ENCODE measurements at places on chromosomes 3 and 15.

GRCh38 chr3:184691397-184692231 lies 20.2 kb downstream of the MAGEF1 start:
- DNase-seq: peak; percentile 43

GRCh38 chr3:121995161-121996137 lies 26.6 kb downstream of the ILDR1 start:
- peak; percentile 58 for DNase-seq

- no peak for DNase-seq
These were observed 164.6 kb upstream of the ICE2 start for GRCh38 chr15:60643555-60643954.

DNA sequence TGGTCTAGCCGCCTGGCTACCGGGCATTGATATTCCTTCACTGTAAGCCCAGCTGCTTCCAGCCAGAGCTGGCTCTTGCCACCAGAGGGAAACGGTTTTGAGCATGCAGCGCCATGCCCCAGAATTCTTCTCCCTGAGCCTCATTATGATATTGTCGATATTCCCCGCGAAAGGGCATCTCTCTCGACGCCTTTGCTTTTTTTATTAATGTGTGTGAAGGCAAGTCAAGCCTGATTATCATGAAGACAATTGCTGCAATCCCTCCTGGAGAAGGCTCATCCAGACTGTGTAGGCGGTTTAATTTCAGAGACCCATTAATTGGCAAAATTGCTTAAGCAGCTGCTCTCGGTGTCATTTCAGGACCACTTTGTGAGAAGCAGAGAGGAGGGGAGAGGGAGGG lies 321.2 kb upstream of the TLE3 start:
- DNase-seq: no peak

- no peak for DNase-seq
These were observed 1161.4 kb downstream of the IGSF11 start for GRCh38 chr3:117873249-117873600.

DNA sequence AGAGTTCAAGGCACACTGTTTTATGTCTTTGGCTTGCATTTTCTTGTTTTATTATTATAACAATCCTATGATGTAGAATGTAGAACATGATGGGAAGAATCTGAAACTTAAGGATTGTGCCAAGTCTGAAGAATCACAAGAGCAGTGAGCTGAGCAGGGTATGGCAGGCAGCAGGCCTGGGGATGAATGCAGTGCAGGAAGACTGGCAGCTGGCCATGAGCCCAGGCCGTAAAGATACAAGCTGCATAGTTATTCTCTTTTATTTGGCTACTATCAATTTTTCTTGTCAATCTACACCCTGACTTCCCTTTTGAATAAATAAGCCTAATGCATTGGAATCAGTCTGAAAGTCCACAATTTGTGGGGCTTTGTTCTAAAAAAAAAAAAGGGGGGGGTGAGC lies 89.6 kb upstream of the ARPP21 start:
- DNase-seq: no peak

GRCh38 chr3:188041895-188042294 lies 112.1 kb upstream of the LPP start:
- DNase-seq: no peak

GRCh38 chr3:115803661-115804060 lies 180.4 kb downstream of the GAP43 start:
- DNase-seq: no peak

DNA sequence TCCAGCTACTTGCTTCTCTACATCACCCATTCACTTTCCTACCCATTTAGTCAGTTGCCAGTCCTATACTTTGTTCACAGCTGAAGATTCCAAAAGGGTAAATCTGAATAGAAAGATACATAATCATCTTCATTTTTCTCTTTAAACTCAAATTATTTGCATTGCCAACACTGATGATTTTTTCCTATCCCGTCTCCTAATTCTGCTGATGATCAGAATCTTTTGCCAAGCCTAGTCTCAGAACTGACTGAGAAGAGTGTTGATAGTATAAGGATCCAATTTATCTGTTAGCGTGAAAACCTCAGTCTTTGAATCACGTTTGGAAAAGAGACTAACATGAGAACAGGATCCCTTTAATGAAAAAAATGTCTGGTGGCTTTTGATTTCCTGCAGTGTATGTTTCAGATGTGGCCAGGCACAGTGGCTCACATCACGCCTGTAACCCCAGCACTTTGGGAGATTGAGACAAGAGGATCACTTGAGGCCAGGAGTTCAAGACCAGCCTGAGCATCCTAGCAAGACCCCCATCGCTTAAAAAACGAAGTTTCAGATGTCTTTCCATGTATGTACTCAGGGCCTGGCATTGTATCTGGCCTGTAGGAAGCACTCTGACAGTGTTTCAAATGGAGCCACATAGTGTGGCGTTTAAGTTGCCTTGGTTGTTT lies 169.4 kb downstream of the KLHL25 start:
- no peak for DNase-seq

- peak; percentile 16 for DNase-seq
These were observed 4.7 kb upstream of the TBC1D2B start for GRCh38 chr15:78082106-78082742.

DNA sequence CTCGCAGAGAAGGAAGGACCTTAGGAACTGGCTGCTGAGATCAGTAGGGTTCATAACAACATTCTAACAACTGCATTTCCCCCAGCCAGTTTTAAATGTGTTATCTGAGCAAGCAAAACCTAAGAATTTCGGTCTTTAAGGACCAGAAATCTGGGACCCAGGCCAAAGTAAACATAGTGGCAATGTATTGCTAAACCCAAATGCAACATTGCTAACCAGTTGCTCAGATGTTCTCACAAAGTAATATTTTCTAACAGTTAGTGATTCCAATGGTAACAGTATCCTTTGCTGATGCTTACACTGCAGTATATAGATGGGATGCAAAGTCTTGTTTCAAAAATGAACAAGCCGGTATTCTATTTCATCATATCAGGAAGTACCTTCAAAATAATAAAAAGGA lies 254.3 kb downstream of the RYR3 start:
- no peak for DNase-seq

- DNase-seq: no peak
These were observed 3.6 kb downstream of the RFT1 start for GRCh38 chr3:53126601-53127000.

- DNase-seq: no peak
These were observed 344.7 kb upstream of the TPRG1 start for GRCh38 chr3:188827103-188827502.

GRCh38 chr15:73745073-73745472 lies 8.1 kb downstream of the INSYN1 start:
- DNase-seq: no peak

DNA sequence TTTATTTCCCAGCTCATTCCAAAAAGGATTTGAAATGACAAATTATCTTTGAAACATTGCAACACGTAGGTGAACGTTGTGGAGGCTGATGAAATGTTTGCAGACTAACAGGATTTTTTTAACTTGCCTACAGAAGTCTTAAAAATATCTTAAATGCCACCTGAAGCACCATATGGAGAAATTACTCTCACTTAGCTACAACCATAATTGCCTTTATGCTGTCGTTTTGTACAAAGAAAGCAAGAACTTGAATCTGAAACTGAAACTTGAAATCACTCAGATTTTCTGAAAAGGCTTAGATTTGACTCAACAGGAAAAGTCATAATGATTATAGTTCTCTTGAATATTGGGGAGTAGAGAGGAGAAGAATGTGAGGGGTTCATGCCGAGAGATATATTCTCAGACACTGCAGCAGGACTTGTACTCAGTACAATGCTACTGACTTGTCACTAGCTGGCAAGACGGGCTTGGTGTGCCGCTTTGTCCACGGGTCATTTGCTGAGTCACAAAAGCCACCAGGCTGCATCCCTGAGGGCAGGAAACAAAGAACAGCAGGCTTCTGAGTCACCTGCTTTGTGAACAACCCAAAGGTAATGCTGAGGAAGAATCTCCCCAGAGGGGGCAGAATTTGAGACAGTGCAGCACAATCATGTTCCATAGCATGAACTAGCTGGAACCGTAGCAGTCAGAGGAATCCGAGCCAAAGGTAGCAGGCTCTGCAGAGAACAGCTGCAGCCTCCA lies 7.1 kb upstream of the FMN1 start:
- peak; percentile 34 for DNase-seq

DNA sequence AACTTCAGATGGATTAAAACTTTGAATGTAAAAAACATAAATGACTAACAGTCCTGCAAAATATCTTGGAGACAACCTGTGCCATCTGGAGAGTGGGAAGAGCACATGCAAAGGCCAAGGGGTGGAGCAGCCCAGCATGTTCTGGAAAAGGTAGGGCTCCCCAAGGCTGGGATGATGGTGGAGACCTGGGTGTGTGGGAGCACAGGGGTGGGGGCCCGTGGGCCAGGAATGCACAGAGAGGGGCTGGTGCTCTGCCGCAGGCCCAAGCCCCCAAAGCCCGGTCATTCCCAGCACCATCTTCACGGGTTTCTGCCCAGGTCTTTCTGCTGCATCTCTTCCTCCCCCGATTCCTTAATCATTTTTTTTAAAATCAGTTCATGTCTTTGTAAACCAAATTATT lies 9.7 kb upstream of the GATA2 start:
- no peak for DNase-seq

- DNase-seq: no peak
These were observed 58.6 kb upstream of the MNS1 start for GRCh38 chr15:56523521-56523920.

- no peak for DNase-seq
These were observed 5.7 kb downstream of the RAD54L2 start for GRCh38 chr3:51544011-51544775.

DNA sequence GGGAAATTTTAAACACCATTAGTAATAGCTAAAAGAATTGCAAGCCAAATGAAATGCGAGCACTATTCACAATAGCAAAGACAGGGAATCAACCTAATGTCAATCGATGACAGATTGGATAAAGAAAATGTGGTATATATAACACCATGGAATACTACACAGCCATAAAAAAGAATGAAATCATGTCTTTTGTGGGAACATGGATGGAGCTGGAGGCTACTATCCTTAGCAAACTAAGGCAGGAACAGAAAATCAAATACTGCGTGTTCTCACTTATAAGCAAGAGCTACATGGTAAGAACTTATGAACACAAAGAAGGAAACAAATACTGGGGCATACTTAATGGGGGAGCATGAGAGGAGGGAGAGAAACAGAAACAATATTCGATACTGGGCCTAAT lies 85.2 kb downstream of the FMN1 start:
- no peak for DNase-seq

DNA sequence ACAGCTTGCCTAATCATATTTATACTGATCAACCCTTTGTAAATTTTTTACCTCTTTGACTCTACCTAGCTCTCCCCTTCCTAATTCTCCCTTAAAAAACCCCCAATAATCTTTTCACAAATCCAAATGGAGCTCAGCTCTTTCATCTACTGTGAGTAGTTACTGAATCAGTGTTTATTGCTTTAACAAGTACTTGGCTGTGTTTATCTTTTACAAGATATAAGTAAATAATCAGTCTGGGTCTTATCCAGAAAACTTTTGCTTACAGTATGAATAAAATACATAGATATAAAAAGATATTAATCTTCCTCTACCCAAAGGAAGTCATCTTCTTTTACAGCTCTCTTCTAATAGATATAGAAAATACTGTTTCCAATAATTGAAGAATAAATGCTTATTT lies 366.4 kb downstream of the RAP2B start:
- DNase-seq: no peak

DNA sequence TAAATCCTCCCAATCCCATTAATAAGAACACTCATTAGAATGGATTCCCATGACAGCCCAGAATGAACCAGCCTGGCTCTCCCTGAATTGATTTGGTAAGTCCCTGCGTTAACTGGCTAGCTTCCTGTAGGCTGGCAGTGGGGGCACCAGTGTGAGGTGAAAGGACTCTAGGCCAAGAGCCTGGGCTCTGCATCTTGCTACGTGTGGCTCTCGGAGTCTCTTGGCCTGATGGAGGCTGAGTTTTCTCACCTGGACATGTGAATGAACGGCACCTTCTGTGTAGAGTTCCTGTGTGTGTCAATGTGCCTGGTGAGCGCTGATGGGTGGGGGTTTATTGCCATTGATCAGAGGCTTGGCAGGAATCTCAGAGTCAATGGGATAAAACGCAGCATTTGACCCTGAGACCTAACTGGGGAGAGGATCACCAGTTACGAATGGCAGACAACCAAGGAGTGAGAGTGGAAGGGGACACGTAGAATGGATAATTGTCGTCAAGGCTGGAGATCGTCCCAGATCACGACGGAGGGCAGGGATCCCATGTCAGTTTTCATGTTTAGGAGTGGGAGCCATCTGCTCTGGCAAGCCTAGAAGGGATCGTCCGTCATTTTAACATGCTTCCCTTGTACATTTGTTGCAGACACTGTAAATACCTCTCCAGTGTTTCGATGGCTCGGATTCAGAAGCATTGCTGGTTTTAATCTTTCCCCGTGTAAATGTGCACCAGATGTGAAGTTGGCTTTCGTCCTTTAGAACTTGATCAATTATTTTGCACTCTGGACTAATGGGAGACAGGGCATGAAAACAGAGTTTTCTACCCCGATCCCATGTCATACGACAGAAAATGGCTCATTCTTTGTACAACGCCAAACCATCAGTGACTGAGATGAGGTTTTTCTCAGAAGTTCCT lies 9.0 kb upstream of the KLF13 start:
- DNase-seq: no peak

DNA sequence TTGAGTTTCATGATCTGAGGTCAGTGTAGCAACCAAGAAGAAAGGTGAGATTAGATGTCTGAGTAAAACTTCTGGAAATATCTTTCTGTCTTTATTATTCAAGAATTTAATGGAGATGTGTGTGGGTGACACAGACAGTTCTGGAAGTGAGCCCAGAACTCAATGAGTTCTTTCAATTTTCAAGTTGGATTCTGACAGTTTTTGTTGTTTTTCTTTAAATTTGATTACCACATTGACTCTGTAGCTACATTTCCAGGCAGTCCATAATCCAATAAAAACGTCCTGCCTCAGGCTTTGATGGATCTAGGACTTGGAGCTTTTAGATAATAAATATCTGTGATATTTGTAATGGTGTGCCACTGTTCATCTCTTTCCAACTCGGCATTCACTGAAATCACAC lies 3.9 kb upstream of the PARP14 start:
- DNase-seq: no peak

DNA sequence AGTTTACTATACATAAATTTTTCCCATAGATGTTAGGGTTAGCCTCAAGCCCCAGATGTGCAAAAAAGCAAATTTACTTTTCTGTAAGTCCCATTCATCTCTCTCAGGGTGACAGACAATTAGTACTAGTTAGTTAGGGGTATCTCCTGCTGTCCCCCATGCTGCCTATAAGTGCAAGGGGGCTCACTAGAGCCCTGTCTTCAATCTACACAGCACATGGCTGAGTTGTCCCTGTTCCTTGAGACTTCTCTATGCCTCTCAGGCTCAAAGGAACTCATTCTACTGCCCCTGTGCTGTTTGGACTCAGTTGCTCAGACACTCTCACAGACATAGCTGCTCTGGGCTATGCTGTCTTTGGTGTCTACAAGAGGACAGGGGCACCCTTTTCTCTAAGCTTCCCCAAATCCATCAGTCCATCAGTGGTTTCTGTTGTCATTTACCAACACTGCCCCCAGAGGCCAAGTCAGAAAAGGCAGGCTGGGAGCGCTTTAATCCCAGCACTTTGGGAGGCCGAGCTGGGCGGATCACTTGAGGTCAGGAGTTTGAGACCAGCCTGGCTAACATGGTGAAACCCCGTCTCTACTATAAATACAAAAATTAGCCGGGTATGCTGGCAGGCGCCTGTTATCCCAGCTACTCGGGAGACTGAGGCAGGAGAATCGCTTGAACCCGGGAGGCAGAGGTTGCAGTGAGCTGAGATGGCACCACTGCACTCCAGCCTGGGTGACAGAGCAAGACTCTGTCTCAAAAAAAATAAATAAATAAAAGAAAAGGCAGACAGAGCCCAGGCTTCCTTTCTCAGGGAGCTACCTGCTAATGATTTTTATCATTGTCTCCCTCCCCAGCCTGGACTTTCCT lies 31.4 kb upstream of the PRTG start:
- peak; percentile 9 for DNase-seq

All from stimulated activated naive B cell treated with anti-CD40 and anti-IgM and Interleukin-4, amounts not matched to agents 10 μg/mL and 1 μg/mL and 100 μg/mL, for 72 hours (primary cell).